ENCODE measurements at places on chromosomes 11 and 22.

- DNase-seq: no peak
These were observed 27.9 kb downstream of the CABIN1 start for GRCh38 chr22:24039046-24039445.

- no peak for DNase-seq
These were observed 377.0 kb downstream of the ETS1 start for GRCh38 chr11:128210148-128210940.

GRCh38 chr11:19892387-19892786, 179.8 kb downstream of the NAV2 start:
- DNase-seq: peak; percentile 43

DNA sequence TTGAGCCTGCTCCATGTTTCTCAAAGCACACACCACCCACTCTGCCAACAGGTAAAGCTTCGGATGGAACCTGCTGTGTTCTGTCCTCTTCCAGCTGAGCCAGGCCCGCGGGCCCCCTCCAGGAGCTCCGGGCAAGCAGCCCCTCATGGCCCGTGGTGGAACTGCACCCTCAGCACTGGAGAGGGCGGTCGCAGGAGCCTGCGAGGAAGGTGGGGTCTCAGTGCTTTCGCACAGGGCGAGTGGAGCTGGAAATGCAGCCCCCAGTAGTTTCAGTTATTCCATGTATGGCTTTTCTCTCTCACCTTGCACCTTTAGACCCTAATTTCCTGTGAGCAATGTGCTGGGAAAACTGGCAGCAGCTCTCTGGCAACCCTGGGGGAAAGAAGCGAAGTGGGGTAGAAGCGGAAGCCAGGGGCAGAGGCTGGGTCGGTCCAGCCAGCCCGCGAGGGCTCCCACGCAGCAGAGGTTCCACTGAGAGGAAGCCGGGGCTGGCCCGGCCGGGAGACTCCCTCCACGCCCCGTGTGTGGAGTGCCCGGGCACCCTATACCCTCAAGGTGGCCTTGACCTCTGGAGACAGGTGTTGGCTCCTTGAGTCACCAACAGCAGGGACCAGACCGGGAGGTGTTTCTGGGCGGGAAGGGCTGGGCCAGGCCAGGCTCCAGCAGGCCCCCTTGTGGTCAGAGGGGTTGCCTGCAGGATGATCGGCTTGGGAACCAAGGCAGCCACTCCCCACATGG, 119.9 kb upstream of the TMEM45B start:
- peak; percentile 58 for DNase-seq

GRCh38 chr11:4769838-4770237, at the start of gene OR51F1:
Gene OR51F1, minus strand, starts transcription at chr11:4769938. Its CDS starts 0 bp downstream, at chr11:4769938.
- no peak for DNase-seq

- DNase-seq: peak; percentile 80
These were observed 892 bp downstream of the GDPD5 start for GRCh38 chr11:75524665-75525432.

GRCh38 chr11:70861559-70861958, 390.8 kb downstream of the SHANK2 start:
- no peak for DNase-seq

DNA sequence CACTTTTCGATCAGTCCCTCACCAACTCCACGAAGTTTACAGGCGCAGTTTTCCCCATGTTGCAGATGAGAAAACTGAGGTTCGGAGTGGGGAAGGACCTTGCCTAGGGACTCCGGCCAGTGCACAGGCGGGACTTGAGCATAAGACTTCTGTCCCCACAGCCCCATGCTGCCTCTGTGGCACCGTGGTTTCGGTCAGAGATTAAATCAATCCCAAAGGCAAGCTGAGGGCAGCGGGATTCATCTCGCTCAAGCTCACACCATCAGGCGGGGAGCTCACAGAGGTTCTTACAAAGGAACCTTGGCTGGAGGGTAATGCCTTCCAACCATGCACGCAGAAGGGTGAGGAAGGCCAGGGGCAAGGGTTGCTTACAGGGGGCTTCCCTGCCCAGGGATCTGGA, 115.5 kb downstream of the PHF21B start:
- DNase-seq: no peak

- DNase-seq: no peak
These were observed 217.1 kb upstream of the KIRREL3 start for GRCh38 chr11:127217452-127218274.

DNA sequence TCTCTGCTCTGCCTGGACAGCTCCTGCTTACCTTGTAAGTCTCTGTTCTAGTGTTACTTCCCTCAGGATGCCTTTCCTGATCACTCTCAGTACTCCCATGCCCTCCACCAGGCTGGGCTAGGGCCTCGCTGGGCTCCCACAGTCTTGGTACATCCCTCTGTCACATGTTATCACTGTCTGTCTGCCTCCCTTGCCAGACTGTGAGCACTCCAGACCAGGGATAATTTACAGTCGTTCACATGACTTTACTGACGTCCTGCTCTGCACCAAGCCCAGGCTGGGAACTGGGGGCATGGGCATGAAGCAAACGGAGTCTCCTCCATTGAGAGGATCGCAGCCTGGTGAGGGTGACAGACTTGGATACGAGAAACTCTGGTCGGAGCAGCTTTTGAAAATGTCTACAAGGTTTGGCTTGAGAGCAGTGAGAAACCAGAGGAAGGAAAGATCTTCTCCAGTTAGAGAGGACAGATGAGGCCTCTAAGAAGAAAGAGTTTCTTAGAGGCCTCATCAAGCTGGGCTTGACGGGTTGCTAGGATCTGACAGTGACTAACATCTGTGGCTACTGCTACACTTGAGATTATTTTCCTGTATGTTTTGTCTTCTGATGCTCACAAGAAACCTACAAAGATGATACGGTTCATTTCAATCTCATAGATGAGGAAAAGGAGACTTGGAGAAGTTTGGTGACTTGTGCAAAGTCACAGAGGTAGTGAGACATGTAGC, 12.5 kb downstream of the USP35 start:
- DNase-seq: no peak

DNA sequence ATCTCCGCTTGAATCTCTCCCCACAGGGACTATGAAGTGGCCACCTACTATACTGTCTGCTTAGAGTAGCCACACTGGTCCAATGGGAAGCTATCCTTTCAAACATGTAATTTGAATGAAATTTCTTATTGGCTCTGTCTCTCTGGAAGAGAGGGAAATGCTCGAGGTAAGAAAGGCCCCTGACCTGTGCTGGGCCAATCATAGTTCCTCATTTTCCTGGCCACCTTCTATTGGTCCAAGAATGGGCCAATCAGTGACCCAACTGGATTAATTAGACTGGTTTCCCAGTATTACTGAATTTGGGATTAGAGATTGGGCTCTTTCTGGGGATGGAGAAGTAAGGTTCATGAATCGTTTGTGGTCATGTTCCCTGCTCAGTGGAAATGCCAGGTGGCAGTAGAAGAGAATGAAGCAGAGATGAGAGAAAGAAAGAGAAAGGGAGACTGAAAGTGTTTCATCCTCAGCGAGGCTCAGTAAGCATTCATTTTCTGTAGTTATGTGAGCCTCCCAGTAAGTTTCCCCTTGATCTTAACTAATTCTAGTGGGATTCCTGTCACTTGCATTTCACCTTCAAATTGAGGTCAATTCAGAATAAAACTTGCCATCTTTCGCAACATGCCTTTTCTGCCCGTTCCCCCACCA, 8.4 kb upstream of the MMP20 start:
- DNase-seq: no peak

DNA sequence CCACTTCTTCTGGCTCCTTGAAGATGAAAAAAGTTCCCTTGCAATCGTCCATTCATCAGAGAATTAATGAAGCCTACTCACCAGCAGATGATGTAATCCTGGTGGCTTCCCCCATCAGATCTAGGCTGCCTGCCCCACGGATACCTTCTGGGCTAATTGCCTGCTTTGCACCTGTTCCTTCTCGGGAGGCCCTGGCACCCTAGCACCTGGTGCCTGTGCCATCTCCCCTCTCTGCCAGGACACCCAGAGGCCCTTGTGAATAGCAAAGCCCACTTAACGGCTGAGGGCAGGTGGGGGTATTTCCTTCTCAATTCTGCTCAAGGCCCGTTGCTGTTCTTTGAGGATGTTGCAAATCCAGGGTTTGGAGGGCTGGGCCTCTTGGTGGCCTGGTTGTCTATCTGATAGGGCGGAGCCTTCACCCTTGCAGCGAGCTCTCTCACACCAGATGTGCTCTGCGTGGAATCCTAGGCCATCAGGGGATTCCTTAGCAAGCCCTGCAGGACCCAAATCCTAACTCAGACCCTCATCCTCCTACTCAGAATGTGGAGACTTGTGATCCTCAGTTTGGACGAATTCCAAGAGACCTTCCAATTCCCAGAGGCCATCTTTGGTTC, at the start of gene LMO2:
Gene LMO2, minus strand, starts transcription at position 363 of the 614 bp plus-strand sequence. CDS start 22,360 bp downstream, outside the sequence.
- no peak for DNase-seq

GRCh38 chr11:117096201-117096991, 1.8 kb downstream of the SIK3 start:
- DNase-seq: no peak

DNA sequence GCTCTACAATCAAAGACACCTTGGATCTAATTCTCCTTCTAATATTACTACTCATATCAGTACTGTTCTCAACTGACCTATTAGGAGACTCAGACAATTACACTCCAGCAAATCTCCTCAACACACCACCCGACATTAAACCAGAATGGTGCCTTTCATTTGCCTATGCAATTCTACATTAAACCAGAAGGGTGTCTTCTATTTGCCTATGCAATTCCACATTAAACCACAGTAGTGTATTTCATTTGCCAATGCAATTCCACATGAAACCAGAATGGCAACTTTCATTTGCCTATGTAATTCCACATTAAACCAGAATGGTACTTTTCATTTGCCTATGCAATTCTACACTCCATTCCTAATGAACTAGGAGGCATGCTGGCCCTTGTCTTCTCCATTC, 15.3 kb upstream of the APOL3 start:
- DNase-seq: no peak

GRCh38 chr11:554428-555226, 5.9 kb downstream of the LMNTD2 start:
- peak; percentile 92 for DNase-seq

DNA sequence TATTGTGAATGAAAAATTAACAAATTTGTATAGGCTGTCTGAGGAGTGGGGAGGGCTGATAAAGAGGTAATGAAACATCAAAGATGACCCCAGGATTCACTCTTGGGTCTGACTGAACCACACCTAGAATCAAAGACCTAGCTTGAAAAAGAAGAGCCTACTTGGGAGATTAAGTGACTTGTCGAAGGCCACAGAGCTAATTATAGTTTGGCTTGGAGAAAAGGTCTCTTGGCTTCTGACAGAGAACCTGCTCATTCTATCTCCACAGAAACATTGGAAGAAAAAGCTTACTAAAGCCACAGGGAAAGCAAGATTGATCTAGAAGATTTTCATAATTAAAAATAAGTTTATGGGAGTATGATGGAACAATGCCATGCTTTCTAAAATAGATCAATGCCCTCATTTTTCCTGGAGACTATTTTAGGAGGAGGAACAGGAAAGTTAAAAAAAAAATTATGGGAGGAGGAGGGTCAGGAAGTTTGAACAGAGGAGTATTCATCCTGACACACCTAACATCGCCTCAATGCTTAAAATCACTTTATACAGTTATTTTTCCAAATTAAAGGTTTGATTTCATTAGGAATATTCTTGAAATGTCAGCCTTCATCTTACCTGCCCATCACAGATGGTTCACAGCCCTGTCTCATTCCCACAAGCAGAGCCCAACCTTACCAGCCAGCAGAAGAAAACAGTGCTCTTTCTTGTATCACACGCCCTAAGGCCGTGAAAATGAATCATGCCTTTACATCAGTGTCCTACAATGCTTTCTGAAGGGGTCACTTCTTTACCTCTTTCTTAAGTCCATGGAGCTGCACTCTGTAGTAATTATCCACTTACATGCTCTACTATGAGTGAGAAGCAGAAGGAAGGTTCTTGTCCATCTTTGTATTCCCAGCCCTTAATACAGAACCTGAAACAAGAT, 231.1 kb upstream of the MPPED2 start:
- DNase-seq: no peak

GRCh38 chr22:24758164-24758799, 16.2 kb downstream of the PIWIL3 start:
- no peak for DNase-seq

- DNase-seq: no peak
These were observed 66.5 kb upstream of the GRAMD1B start for GRCh38 chr11:123363556-123363955.

DNA sequence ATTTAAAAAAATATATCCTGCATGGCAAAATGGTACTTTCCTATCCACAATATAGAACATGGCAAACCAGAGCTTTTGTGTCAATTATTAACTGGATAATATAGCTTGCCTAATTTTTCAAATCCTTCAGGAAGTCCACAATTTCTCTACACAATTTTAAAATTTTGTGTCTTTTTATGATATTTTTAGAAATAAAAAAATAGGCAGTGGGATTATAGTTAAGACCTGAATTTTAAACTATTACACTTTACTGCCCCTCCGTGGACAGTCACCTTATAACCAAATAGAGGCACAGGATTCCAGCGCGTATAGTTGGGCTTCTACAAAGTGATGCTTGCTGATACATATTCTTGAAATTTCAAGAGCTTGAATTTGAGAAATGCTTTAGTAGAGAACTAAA, 2.1 kb upstream of the DMC1 start:
- no peak for DNase-seq

- DNase-seq: no peak
These were observed 22.9 kb upstream of the SLC22A12 start for GRCh38 chr11:64568041-64568571.

- no peak for DNase-seq
These were observed 107.3 kb upstream of the CEP126 start for GRCh38 chr11:101807531-101807930.

DNA sequence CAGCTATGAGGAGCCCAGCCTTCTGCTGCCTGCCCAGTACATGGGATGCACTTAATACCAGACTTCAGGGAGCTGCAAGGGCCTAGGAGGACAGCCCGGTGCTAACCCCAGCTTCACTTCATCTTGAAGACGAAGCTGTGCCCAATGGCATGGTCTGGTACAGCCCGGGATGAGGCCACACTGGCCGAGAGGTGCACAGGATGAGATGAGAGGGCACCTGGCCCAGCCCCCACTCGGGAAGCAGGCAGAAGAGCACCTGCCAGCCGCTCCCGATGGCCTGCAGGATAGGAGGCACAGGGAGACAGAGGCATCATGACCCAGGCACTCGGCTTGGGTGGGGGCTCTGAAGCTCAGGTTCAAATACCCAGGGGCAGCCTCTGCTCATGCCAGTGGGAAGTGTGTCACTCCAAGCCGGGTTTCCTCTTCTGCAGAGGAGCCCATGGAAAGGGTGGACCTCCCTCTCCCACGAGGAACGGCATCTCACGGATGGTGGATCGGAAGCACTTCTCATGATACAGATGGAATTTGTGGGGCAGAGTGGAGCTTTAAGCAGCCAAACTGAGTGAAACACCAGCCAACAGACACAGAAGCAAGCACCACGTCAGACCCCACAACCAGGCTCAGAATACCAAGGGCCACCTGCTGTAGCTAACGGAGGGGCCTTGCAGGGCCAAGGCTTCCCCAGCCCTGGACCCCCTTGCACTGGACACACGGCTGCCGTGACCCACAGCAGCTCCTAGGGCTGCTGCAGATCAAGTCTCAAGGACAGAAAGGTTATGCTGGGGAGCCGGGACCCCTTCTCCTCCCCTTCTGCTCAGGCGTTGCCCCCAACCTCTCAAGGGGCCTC, 875.2 kb downstream of the BRD1 start:
- DNase-seq: no peak

- DNase-seq: no peak
These were observed 4.7 kb downstream of the GUCD1 start for GRCh38 chr22:24550028-24550901.

Measured in left lung (tissue), 14 donors.